Stimulated activated CD8-positive, alpha-beta memory T cell treated with anti-CD3 and anti-CD28 coated beads, Interleukin-2, amount 100 ng/mL, for 48 hours (primary cell): ENCODE measurements at places on chromosomes 16 and 17.

DNA sequence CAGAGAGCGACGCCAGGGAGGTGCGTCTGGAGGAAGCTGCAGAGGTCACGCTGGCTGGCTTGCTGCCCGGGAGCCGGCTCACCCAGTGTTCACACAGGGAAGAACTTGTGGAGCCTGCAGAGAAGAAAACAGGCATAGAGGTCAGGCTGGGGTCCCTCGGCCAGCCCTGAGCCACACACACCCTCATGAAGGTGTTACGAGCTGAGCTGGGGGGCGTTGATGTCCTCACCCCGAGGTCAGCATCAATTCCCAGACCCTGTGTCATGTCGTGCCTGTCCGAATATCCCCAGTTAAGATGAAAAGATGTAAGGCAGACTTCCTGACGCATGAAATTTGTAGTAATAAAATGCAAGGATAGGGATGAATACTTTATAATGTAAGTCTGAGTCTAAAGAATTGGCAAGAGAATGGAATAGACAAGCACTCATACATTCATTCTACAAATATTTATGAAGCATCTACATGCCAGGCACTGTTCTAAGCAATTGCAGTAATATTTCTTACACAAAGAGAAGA, 77.1 kb downstream of the USP31 start:
- no peak for DNase-seq

- DNase-seq: no peak
These were observed 545.7 kb downstream of the NPIPA7 start for GRCh38 chr16:16924613-16925012.

DNA sequence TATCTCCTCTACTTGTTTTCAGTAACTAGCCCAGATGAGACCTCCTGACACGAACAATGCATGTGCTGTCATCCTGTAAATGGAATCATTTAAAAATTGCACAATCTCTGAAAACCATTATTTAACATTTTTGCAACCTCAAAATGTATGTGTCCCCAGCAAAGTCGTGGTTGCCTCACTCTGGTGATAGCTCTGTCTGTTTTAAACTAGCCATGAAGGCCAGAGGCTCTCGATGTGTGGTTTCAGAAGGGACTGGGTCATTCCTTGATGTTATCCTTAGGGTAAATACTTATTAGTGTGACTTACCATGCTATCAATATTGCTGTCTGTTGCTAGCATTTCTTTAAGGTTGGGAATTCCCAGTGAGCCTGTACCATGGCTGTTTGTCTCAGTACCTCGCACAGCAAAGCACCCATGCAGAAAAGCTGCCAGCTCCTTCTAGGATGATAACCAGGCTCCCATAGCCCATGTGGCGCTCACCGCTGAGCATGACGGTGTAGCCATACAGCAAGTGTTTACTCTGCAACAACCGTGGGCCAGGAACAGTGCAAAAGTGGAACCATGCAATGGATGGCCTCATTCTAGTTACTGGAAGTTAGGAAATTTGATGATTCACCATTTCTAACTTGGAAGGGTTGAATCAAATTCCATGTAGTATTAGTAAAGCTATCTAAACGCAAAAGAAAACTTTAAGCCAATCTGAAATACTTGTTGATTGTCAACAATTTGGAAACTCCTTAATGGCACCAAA, 2.9 kb upstream of the PGS1 start:
- no peak for DNase-seq

- no peak for DNase-seq
These were observed 17.5 kb downstream of the SLC47A1 start for GRCh38 chr17:19551165-19551564.

- DNase-seq: no peak
These were observed 36.8 kb upstream of the MMD start for GRCh38 chr17:55458287-55458900.

DNA sequence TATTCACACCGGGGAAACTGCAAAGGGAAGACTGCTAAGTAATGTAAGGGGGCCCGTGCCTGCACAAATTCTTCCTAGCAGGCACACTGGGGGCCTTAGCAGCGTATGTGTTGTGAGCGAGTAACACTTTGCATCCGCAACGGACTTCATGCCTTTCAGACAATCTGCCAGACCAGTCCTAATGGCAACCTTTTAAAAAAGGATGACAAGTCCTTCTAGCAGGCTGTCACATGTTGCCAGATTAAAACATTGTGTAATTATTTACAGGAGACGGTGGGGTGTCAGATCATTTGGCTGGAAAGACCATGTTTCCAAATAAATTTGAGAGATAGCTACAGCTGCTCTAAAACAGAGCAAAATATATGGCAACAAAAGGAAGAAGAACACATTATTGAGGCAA, 46.1 kb downstream of the CPPED1 start:
- DNase-seq: no peak

DNA sequence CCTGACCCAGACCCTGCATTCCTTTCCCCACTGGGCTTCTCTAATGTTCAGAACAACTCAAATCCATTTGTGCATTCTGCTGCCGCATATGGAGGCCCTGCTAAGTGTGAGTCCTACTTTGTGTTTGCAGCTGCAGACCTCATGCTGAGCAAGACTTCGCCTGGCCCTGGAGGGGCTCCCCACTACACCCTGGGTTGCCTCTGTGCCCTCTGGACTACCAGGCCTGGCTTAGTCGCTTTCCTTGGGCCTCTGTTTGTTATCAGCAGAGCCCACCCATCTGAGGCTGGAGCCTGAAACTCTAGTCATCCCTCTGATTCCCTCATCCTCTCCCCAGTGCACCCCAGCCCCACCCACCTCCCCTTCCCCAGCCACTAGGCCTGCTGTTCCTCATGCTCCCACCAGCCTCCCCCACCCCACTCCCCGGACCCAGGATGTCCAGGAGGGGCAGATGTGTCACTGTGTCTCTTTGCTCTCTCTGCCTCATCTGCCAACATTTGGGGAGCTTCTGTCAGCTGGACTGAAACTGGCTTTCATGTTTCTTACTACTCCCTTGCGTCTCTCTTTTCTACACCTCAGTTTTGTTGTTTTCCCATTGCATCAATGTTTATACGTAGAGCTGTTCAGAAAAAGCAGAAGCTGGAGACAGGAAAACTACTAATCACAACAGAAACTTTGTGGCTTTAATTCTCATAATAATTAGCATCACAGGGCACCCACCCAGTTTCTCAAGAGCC, 17.9 kb upstream of the CD300E start:
- no peak for DNase-seq

DNA sequence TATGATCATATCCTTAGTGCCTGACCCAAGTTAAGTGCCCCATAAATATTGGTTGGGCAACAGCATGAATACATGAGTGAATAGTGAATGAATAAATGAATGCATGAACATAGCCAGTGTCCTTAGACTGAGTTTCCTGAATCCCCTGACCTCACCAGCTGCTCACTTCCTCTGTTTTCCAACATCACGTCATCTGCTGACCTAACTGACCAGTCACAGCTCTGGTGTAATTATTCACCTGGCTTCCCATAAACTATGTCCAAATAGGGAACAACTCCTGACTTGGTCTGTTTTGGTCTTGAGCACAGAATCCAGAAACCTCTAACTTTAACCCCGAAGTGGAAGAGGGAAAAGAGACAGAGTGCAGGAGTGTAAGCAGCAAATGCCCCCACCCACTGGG, 83.4 kb downstream of the ASIC2 start:
- no peak for DNase-seq

DNA sequence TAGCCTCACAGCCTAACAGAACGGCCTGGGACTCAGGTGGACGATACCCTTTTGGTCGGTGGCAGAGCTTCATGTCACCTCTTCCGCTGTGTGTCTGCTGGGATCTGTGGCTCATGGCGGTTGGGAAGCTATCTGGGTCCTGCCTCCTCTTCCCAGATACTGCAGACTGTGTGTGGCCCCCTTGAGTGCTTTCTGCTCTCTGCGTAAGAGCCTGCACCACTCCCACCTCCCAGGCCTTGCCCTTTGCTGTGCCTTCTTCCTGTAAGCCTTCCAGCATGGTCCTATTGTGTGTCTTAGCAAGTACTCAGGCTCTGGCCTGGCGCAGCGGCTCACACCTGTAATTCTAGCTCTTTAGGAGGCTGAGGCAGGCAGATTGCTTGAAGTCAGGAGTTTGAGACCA, 17.5 kb upstream of the ADCY7 start:
- no peak for DNase-seq

DNA sequence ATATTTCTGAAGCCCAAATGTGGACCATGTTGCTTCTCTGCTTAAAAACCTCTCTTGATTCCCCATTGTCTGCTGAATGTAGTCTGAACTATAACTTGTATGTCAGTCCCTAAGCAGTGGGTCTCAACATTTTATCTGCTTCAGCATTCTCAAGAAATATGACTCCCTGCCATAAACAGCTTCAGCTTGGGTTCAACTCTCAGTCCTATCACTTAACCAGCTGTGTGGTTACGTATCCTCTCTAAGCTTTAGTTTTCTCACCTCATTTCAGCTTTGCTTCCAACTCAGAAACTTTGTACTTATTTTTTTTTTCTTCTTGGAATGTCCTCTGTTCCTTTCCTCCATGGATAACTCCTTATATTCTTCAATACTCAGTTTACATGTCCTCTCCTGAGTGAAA, 4.6 kb upstream of the DDX52 start:
- DNase-seq: no peak

DNA sequence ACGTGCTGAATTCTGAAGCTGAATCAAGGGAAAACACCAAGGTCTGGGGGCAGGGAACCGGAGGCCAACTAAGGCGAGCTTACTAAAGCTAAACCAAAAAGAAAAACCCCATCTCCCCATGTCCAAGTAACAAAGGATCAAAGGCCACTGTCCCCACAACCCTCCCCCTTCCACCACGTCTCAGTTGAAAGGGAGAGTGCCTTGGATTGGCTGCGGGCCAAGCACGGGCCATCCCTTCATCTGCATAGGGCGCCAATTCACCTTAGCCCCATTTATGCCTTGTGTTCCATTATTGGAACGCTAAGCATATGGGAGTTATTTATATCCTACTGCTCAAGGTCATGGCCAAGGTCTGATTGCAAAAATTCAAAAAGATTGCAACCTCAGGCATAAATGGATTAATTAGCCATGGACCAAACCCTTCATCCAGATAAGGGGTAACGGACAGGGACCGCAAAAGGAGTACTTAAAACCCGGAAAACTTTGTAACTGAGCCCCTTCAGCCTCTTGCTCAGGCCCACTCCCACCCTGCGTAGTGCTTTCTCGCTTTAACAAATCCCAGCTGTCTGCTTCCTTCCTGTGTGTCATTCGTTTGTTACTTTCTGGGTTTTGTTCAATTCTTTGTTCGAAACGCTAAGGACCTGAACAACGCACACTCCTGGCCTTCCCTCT, 740 bp upstream of the ATP6V0D1 start:
- peak; percentile 24 for DNase-seq

GRCh38 chr17:59638553-59638952, 18.9 kb downstream of the CLTC start:
- DNase-seq: no peak

DNA sequence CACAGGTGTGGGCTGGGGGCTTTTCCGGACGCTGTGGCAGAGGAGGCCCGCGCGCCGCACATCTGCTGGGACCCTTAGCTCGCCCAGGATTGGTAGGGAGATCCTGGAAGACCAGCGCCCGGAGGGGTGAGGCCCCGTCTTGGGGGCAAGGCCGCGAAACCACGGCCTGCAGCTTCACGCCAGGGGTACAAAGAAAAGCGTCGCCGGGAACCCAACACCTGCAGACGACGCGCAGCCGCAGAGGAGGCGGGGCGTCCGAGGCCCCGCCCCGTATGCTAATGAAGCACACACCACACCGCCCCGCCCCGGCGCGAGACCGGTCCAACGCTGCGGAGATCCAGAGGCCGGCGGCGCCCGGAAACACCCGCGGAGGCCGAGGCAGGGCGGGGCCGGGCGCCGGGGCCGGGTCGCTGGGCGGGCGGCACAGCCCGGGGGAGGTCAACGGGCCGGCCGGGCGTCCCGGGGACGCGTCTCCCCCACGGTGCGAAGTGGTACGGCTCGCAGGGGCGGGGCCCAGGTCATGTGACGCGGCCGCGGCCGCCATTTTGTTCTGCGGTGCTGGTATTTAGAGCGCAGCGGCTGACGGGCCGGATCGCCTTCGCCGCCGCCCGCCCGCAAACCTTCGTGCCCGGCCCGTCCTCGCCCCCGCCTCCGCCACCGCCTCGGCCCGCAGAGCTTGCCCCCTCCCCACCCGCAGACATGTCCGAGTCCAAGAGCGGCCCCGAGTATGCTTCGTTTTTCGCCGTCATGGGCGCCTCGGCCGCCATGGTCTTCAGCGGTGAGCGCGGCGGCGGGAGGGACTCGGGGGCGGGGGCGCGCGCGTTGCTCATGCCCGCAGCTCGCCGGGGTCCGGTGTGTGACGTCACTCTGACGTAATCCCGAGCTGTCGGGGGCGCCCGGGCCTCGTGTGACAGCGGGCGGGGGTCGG, at the start of gene ATP6V0C:
Gene ATP6V0C, plus strand, starts transcription at position 548 of the 928 bp plus-strand sequence. Its CDS starts 152 bp downstream, at position 700.
- DNase-seq: peak; percentile 84

DNA sequence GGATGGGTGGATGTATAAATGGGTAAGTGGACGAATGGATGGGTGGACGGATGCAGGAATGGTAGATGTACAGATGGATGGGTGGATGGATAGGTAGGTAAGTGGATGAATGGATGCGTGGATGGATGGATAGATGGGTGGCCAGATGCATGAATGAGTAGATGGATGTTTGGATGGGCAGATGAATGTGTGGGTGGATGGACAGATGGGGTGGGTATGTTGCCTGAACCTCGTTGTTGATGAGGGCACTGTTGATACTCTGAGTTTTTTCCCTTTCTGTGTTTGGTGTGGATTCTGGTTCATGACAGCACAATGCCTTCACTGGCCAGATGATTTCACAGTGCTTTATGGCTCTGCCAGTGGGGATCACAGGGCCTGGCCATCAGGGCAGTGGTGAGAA, 208.3 kb downstream of the NPIPB11 start:
- DNase-seq: no peak

DNA sequence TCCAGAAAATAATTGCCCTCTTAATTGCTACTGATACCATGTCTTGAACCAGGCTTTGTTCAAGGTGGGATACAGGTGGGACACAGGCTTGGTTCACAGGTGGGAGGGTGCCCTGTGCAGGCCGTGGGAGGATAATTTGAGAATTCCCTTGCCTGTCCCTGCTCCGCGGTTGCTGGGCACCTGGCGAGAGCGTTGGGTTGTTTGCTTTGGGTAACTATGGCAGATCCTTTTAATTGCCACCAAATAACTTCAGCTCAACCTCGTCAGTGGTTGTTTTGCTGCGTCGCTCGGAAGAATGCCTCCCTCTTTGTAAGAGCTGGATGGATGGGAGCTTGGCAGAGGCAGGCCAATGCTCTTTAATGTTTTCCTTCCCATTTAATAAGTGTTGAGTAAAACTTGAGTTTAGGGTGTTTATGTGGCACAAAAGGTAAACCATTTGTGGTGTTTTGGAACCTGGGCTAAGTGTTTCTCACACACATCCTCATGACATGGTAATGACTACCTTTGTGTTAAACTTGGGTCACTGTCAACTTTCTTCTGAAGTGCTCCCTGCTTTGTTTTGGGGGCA, 202.5 kb downstream of the MSI2 start:
- DNase-seq: no peak

GRCh38 chr16:1414532-1415260, at the start of gene UNKL:
UNKL (minus strand) TSS chr16:1414704; CDS start chr16:1414691, 13 bp downstream.
- peak; percentile 73 for DNase-seq
